Fibroblast of skin of left quadriceps (primary cell): ENCODE measurements at places on chromosomes 4 and X.

GRCh38 chr4:11564021-11564420 is 135.3 kb upstream of the HS3ST1 start:
- DNase-seq, result no peak

- DNase-seq, result no peak
Observed at GRCh38 chrX:112147206-112147605, 64.6 kb upstream of the TRPC5 start.

GRCh38 chr4:64781737-64782326 is 372.6 kb upstream of the TECRL start:
- DNase-seq, result peak; percentile 3

GRCh38 chrX:7444967-7445366 is 297.0 kb upstream of the PUDP start:
- no peak for DNase-seq

DNA sequence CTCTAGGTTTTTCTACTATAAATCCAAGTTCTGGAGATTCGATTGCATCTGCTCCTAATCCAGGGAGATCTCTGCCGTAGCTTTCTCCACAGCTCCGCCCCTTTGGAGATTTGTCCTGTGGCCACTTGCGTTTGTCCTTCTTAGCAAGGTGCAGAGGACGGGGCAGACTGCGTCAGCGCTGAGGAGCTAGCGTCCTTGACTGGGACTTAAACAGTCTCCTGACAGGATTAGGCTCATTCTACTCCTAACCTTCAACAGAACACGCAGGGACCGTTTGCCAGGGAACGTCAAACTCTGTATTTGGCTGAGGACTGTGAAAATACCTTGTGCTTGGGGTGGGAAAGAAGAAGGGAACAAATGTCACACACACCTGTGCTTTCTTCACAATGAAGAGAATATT is 38.6 kb downstream of the SORBS2 start:
- DNase-seq, result no peak

- DNase-seq, result no peak
Observed at GRCh38 chrX:32533848-32534247, 677.5 kb downstream of the DMD start.
